SHP77 treated with DMSO at 0.1 percent for 48 hours (cell line): ENCODE measurements at places on chromosomes 2 and 18.

DNA sequence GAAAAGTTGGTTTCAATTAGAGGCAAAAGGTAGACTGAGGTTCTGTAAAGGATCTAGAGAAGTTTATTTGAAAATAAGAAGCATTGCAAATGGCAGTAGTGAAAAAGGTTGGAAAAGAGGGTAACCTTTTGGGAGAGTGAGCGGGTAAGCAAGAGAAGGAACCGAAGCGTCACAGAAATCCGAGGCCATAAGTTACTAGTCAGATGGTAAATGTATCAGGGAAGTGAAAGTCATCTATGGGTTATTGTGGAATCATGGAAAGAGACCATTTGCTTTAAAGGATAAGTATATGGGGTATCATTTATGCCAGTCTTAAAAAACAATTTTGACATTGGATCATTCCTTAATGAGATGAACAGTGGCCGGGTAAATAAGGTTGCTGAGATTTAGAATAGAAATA, 30.5 kb downstream of the EML4 start:
- DNase-seq: no peak

DNA sequence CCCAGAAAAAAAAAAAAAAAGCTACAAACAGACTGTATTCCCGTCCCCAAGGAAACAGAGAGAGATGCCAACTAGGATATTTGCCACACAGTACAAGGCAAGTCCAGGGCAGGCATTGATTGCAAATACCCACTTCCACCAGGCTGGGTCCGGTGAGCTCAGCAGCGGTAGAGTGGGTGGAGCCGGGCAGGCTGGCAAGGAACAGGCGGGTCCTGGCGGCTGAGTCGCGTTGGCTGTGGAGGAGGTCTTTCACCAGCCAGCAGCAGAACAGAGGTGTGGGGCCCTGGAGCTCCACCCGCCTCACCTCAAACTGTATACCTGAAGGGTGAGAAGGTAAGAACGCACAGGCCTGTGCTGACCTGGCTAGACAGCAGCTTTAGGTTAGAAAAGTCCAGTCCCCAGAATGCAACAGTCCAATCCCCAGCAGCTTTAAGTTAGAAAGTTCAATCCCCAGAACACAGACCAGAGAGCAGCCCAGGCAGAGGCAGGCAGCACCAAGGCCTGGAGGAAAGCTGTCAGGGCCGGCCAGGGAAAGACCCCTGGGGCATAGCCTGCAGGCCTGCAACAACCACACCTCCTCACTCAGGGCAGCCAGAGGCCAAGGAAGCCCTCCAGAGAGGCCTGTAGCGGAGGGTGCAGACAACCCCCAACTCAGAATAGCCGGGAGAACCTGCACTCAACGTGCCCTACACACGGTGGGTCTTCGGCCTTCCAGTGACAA, 21.9 kb upstream of the MTERF4 start:
- no peak for DNase-seq

GRCh38 chr18:75377258-75377657, 50.2 kb downstream of the SMIM21 start:
- no peak for DNase-seq

DNA sequence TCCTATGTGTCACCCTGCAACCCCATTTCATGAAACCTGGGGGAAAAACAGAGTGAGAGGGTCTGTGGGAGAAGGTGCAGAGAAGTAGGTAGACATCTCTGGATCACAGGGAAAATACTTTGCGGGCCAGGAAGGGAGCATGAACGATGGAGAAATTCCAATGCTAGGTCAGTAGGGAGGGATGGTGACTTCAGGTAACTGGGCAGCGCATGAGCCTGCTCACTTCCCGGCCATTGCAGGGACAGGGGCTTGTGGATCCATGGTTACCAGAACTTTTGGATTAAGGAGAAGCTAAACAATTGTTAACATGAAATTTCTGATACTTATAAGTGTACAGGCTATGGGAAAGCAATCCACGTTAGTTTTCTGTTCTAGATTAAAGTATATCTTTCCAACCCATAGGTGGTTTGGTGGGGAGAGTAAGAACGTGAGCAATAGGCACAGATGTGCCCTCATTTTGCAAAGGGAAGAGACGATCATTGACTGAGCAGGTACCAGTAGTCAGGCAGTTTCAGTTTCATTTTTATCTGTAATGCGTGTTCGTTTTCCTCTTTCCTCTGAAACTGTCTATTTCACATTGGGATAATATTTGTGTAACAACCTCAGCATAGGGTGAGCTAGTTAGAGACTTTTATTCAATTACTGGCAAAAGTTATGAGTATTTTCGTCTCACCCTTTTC, 65.0 kb downstream of the NYAP2 start:
- no peak for DNase-seq

- DNase-seq: no peak
Observed at GRCh38 chr2:69308338-69308737, 78.7 kb downstream of the GFPT1 start.

GRCh38 chr18:36124841-36125240, 4.3 kb downstream of the SLC39A6 start:
- DNase-seq: no peak

- no peak for DNase-seq
Observed at GRCh38 chr18:11498821-11499220, 110.6 kb upstream of the SLC35G4 start.

GRCh38 chr2:96241900-96242611, 23.7 kb downstream of the TMEM127 start:
- DNase-seq: no peak

GRCh38 chr2:45809205-45809604, 157.7 kb downstream of the PRKCE start:
- no peak for DNase-seq

GRCh38 chr2:98488252-98488651, 43.6 kb downstream of the INPP4A start:
- no peak for DNase-seq

- DNase-seq: no peak
Observed at GRCh38 chr2:240701736-240702639, 10.3 kb downstream of the AQP12A start.

- DNase-seq: no peak
Observed at GRCh38 chr18:957829-958228, 53.2 kb downstream of the ADCYAP1 start.

- DNase-seq: peak; percentile 33
Observed at GRCh38 chr2:104849618-104850141, 4.2 kb upstream of the POU3F3 start.
